ENCODE measurements at places on chromosomes 6 and 20.
A peak's percentile ranks its signal among the peaks of the same experiment; 100 is the strongest.

GRCh38 chr6:139007428-139007827 lies 19.4 kb upstream of the REPS1 start:
- no peaks in the 10 kb centered on the region for H3K4me1 ChIP-seq
- H3K27ac ChIP-seq: no peak overlapping the region
- H3K27me3 ChIP-seq: peaks cover 3% of the 10 kb centered on the region
- H3K36me3 ChIP-seq: no peaks in the 10 kb centered on the region
- no peak overlapping the region for H3K4me3 ChIP-seq
- no peak for DNase-seq

DNA sequence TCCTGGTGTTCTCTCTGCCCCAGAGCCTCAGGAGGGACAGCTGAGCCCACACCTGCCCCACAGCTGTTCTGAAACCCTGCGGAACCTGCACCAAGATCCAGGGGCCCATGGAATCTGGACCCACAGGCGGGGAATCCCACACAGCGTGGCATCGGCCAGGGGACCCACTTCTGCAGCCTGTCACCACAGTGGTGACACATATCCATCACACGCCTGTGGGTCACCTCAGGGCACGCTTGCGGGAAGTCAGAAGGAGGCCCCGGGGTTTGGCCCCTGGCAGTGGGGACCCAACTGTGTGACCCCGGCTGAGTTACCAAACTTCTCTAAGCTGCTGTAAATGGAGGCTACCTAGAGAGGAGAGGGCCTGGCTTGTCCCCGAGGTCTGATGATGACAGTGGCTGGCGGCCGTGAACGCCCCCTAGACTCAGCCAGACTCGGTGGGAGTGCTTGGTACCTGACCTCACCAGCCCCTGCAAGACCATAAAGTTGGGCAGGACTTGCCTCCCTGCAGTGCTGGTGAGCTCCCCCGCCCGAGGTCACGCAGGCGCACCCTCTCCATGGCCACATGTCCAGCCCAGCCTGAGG lies 2.3 kb upstream of the HRH3 start:
- H3K36me3 ChIP-seq: no peaks in the 10 kb centered on the region
- H3K27me3 ChIP-seq: peaks cover 28% of the 10 kb centered on the region
- H3K27ac ChIP-seq: no peak overlapping the region

DNA sequence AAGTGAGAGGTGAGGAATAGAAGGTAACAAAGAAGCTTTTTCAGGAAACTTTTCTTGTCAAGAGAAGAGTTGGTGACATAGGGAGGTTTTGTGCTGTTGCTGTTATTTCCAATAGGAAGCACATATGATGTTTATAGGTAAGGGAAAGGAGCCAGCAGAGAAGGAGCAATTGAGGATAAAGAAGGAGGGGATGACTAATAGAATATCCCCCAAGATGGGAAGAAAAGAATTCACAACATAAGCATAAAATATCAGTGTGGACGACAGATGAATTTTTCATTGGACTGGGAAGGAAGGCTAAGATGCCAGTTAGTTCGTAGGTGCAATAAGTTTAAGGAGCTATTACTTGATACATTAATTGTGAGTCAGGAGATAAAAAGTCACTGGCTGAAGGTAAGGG lies 8.5 kb upstream of the BEND6 start:
- no peak for DNase-seq
- H3K27me3 ChIP-seq: no peaks in the 10 kb centered on the region
- H3K4me1 ChIP-seq: no peaks in the 10 kb centered on the region
- H3K36me3 ChIP-seq: no peaks in the 10 kb centered on the region
- H3K27ac ChIP-seq: no peak overlapping the region
- no peak overlapping the region for H3K4me3 ChIP-seq

DNA sequence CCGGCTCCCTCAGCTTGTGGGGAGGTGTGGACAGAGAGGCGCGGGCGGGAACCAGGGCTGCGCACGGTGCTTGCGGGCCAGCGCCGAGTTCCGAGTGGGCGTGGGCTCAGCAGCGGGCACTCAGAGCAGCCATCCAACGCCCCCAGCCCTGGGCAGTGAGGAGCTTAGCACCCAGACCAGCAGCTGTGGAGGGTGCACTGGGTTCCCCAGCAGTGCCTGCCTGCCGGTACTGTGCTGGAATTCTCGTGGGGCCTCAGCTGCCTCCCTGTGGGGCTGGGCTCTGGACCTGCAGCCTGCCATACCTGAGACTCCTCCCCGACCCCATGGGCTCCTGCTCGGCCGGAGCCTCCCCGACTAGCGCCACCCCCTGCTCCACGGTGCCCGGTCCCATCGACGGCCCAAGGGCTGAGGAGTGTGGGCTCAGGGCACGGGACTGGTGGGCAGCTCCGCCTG lies 92.7 kb downstream of the MANEA start:
- H3K27ac ChIP-seq: no peak overlapping the region
- H3K27me3 ChIP-seq: no peaks in the 10 kb centered on the region
- no peaks in the 10 kb centered on the region for H3K36me3 ChIP-seq
- no peak overlapping the region for H3K4me3 ChIP-seq
- DNase-seq: no peak

DNA sequence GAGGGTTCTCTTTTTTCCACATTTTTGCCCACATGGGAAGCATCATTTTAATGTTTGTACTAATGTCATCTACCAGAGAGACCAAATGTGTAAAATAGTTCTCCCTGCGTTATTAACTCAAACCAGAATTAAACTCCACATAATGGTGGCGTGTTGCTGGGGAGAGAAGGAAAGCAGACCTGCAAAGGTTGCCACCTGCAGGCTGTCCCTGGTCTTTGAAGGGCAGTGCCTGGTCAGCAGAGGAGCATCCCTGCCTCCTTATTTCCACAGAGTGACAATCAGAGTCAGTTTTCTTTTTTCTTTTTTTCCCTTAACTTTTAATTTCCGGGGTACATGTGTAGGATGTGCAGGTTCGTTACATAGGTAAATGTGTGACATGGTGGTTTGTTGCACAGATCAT lies 214.5 kb downstream of the TBX18 start:
- H3K4me3 ChIP-seq: no peak overlapping the region
- no peaks in the 10 kb centered on the region for H3K36me3 ChIP-seq
- DNase-seq: peak; percentile 26
- H3K27ac ChIP-seq: no peak overlapping the region
- H3K27me3 ChIP-seq: no peaks in the 10 kb centered on the region

GRCh38 chr6:109013656-109014305 lies 80.9 kb downstream of the SESN1 start:
- no peak overlapping the region for H3K4me3 ChIP-seq
- no peak for DNase-seq
- H3K4me1 ChIP-seq: no peaks in the 10 kb centered on the region
- no peaks in the 10 kb centered on the region for H3K36me3 ChIP-seq
- H3K27me3 ChIP-seq: no peaks in the 10 kb centered on the region

DNA sequence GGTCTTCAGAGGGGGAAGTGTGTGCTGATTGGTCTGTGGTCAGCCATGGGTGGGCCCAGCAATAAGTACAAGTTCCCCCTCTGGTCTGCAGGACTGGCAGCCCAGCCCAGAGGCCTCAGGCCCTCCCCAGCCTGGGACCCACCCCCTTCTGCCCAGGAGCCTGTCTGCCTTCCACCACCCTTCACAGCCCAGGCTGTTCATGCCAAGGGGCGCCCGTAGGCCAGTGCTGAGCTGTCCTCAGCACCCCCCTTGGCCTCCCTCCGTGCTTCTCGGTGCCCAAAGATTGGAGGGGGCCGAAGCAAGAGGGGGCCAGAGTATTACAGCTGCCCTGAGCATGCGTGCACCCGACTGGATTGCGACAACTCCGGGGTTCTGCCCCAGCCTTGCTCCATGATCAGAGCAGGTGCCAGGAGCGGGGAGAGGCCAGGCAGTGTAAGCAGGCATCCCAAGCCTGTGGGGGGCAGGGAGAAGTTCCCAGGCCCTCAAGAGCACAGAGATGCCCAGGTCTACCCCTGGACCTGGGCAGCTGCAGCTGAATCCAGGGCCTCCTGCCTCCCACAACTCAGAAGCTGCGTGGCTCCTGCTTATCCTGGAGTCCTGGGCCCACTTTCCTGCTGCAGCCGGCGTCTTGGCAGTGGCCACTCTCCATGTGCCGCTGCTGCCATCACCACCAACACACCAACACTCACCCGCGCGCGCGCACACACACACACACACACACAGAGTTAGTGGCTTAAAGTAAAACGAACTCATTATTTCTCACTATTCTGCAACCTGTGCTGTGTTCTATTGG lies 33.3 kb downstream of the CST9L start:
- H3K36me3 ChIP-seq: no peaks in the 10 kb centered on the region
- no peak for DNase-seq

- no peaks in the 10 kb centered on the region for H3K36me3 ChIP-seq
- no peak overlapping the region for H3K27ac ChIP-seq
- DNase-seq: peak; percentile 23
- H3K27me3 ChIP-seq: no peaks in the 10 kb centered on the region
Observed at GRCh38 chr20:42274986-42275385, 656.8 kb upstream of the CHD6 start.

DNA sequence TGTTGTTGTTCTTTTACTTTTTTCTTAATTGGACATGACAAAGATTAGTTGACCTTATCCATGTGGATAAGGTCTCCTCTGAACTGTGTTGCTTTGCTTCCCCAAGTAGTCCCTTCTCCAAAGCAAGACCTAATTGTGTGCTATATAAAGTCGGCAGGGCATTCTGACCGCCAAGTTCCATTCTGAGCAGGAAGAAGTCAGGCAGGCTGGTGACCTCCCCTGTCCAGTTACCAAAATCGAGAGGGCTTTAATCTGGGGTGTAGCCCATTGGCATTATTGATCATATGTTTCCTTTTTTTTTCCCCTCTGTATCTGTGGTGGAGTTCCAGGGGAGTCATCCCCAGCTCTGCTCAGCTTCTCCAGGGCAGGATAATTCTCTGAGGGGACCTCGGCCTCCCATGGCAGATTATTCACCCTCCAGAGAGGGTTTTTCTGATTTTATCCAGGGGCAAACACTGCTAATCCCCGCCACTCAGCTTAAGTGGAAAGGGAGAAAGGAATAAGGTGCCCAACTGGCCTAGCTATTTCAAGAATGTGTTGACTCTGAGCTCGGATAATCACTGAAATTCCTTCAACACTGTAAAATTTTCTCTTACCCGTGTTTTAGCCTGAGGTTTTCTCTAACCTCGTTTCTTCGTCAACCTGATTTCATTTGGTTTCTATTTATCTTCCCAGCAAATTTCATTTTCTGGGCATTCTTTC lies 71.8 kb upstream of the L3MBTL3 start:
- H3K27ac ChIP-seq: no peak overlapping the region
- no peak overlapping the region for H3K4me3 ChIP-seq
- no peaks in the 10 kb centered on the region for H3K27me3 ChIP-seq

GRCh38 chr20:63706852-63707557 lies 771 bp downstream of the ARFRP1 start:
- H3K27ac ChIP-seq: no peak overlapping the region
- DNase-seq: peak; percentile 37
- H3K27me3 ChIP-seq: no peaks in the 10 kb centered on the region
- H3K36me3 ChIP-seq: peaks cover 6% of the 10 kb centered on the region
- H3K4me1 ChIP-seq: no peaks in the 10 kb centered on the region

DNA sequence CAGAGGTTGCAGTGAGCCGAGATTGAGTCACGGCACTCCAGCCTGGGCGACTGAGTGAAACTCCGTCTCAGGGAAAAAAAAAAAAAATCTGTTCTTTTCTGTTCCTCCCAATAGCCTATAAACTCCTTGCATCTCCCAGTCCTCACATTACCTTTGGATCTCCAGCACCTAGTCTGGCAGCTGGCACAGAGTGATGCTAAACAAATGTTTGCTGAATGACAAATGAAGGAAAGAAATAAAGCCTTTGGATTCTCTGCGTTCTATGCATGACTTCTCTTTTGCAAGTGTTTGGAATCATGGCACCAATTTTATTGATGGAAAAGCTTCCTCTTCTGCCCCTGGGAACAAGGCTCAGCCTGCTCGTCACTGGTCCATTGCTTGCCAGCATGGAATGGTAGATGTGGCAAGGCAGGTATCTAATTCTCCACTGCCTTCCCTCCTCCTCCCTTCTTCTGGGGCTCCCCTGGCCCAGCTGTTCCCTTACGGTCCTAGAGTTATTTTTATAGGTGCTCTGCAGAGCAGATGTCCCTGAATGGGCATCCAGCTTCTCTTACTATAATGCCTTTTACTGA lies 53.6 kb upstream of the FYN start:
- no peaks in the 10 kb centered on the region for H3K4me1 ChIP-seq
- no peaks in the 10 kb centered on the region for H3K27me3 ChIP-seq
- H3K4me3 ChIP-seq: no peak overlapping the region
- H3K27ac ChIP-seq: no peak overlapping the region
- no peaks in the 10 kb centered on the region for H3K36me3 ChIP-seq
- DNase-seq: no peak

GRCh38 chr20:37703035-37703845 lies 9.4 kb downstream of the CTNNBL1 start:
- H3K4me3 ChIP-seq: no peak overlapping the region
- no peaks in the 10 kb centered on the region for H3K27me3 ChIP-seq
- no peak for DNase-seq
- H3K36me3 ChIP-seq: no peaks in the 10 kb centered on the region

DNA sequence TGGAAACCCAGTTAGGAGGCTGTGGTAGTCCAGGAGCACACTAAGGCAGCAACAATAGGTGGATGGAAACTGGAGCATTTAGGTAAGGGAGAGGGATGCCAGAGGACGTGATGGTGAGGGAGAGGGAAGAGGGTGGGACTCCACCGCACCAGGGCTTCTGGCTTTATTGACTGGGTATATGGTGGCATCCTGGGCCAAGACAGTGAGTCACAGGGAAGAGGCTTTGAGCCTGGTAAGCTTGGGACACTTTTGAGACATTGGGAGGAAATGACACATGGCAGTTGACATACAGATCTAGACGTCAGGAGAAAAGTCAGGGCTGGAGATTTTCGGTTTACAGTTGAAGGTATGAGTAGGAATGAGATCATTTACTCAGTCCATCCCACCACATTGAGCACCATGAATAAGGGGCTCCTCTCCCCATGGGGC lies 14.9 kb downstream of the NT5E start:
- no peak for DNase-seq
- H3K36me3 ChIP-seq: no peaks in the 10 kb centered on the region
- no peaks in the 10 kb centered on the region for H3K4me1 ChIP-seq
- H3K27ac ChIP-seq: no peak overlapping the region
- no peak overlapping the region for H3K4me3 ChIP-seq

DNA sequence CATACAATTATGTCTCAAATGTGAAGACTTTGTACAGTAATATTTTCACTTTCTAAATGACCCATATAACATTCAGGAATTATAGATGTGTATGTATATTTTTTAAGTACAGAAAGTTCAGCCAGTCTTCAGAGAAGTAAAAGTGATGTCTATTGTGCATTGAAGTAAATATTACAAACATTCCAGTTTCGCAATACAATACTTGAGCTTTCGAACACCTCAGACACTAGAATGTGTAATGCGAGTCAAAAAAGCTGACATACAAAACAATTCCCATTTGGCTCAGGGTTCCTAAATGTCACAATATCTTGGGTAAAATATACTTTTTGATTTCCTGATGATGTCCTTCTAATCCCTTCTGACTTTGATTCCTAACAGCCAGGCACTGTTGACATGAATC lies 101.4 kb downstream of the ZNF217 start:
- H3K36me3 ChIP-seq: no peaks in the 10 kb centered on the region
- no peaks in the 10 kb centered on the region for H3K4me1 ChIP-seq
- no peak overlapping the region for H3K4me3 ChIP-seq
- no peak overlapping the region for H3K27ac ChIP-seq

All from mesendoderm (in vitro differentiated cells).